ENCODE measurements at places on chromosomes 11 and 22.

DNA sequence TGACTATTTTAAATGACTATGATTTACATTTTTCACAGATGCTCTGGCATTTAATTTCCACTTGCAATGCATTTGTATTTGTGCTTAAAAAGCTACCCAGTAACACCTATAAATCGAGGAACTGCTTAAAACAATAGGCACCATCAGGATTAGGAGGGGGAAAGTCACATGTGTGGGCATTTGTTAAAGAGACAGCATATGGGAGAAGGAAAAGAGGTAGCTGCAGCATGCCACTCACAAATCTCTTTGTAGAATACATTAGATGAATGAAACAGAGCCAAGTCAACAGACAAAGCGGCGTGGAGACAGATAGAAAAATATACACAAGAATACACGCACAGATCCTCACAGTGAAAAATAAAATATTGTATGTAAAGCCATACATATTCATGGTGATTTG is 228.0 kb downstream of the CADM1 start:
- DNase-seq = no peak

- no peak for DNase-seq
Measured at GRCh38 chr11:112310419-112310818, 49.8 kb upstream of the PLET1 start.

- no peak for DNase-seq
Measured at GRCh38 chr11:47917599-47918369, 62.6 kb upstream of the PTPRJ start.

DNA sequence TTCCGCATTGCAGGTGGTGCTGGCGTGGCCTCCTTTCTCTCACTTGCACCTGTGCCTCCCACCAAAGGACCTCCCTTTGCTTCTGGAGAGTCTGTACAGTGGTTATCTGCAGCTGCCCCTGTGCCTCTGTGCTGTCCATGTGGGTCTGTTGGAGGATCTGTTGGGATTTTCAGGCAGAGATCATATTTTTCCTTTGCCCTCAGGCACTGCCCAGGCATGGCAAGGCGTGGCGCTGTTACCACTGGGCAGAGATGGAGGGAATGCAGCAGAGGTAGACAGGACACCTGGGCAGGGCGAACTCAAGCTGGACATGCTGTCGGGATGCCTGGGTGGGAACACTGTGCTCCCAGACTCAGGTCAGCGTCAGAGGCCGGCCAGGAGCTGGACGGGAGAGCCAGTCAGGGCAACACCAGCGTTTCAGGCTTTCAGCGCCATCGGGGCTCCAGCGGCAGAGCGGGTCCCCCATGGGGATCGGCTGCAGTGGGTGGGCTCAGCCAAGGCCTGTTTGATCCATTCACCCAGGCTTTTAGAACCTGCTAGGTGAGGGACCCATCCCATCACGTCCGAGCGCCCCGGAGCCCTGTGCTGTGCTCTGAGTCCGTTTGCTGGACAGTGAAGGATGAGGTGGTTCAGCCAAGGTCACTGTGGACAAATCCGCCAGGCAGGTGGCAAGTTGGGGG is 718.9 kb downstream of the BRD1 start:
- no peak for DNase-seq

DNA sequence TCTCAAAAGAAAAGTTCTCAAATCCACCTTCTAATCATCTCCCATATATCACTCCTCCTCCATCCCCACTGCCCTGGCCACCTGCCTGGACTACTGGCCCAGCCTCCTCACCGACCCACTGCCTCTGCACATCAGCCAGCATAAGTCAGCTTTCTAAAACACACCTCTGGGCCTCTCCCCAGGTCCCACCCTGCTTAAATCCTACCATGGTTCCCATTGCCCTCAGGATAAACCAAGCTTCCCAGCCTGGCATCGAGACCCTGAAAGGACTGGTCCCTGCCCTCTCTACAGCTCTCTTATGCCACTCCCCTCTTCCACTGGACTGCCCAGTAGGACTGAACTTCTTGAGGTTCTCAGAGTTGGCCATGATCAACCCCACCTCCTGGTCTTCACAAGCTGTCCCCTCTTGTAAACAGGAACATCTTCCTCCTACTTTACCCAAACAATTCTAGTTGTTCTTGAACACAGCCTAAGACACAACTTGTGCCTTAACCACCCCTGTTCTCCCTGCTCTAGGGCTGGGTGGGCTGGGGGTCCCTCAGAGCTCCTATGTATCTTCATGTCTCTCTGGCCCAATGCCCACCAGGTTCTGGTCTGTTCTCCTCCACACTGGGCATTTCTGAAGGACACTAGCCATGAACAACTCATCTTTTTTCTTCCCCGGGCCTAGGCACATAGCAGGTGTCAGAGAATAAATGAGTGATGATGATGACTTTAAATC is 12.6 kb upstream of the P2RY6 start:
- DNase-seq = no peak

DNA sequence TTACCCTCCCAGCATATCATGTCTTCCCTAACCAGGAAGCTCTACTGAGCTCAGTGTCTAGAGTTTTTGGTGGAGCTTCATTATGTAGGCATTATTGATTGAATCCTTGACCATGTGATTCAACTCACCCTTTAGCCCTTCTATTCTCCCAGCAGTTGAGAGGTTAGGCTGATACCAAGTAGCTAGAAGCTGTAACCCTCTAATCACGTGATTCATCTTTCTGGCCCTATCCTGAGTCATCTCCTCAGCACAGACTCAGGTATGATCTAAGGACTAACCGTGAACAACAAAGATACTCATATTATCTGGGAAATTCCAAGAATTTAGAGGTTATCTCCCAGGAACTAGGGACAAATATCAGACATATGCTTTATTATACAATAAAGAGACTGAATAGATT is 625.5 kb downstream of the JRKL start:
- DNase-seq = no peak

DNA sequence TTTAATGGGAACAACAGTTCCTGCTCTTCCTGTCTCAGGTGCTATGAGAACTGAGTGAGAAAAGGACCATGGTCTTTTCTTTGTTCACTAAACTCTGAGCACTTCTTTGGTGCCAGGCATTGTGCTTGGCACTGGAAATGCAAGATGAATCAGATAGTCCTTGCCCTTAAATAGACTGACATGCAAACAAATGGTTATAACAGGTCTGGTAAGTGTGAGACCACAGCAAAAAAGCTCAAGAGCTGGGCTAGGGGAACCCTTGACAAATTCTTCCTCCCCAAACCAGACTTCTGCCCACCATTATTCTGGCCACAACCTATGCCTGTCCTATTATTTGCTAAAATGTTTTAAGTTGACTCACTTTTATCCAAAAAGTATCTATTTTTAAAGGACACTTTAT is 5.1 kb downstream of the SLC43A3 start:
- no peak for DNase-seq

DNA sequence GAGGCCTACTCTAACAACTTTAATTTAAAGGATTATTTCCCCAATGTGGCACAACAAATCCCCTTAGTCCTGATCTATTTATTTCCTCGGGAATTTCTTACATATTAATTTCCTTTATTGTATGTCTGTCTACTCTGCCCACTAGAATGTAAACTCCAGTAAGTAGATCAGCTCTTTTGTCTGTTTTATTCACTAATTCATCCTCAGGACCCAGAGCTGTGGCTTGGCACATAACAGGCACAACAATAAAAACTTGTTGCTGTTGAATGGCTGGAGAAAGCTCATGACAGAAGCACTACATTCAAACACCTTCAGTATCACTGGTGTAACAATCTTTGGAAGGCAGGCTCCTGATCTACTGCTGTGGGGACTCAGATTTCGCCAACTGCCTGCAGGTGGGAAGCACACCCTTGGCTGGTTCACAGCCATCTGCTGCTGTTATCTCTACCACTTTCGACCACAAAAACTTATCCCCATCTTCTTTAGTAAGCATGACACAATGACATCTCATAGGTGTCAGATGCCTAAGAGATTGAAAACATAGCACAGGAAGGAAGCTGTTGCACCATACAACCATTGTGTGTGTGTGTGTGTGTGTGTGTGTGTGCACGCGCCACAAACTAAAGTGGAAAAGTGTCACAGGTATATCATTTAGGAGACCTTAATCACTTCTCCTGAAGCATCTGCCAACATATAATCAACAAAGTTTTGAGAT is 11.9 kb downstream of the HIRA start:
- DNase-seq = peak; percentile 13

DNA sequence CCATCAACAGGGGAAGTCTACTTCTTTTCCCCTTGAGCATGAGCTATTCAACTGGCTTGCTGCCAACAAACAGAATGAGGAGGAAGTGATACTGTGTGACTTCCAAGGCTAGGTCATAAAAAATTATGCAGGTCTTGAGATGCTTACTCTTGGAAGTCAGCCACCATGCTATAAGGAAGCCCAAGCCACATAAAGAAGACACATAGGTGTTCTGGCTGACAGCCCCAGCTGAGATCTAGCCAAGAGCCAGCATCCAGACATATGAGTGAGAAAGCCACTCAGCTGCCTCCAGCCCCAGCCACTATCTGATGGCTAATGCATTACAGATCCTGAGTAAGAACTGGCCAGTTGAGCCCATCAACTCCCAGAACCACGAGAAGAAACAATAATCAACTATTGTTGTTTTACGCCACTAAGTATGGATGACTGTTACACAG is 31.0 kb upstream of the PPP2R1B start:
- DNase-seq = no peak

GRCh38 chr22:29105468-29105867 is 32.6 kb downstream of the KREMEN1 start:
- DNase-seq = no peak

GRCh38 chr11:125768336-125769046 is 10.1 kb downstream of the PATE2 start:
- no peak for DNase-seq

DNA sequence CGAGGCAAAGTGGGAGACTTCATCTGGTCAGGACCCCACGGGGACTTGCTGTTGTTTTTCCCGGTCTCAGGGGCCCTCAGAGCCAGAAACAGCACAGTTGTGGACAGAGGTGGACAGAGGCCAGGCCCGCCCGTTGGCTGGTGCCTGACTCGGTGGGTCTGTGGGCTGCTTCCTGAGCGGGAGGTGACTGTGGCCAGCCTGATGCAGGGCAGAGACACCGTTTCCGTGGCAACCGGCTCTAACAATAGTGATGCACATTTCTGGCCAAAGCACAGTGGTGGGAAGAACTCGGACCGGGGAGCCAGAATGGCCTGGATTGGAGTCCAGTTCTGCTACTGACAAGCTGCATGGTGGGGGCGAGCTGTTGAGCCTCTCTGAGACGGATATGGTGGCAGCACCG is 58.7 kb upstream of the ATXN10 start:
- DNase-seq = no peak

DNA sequence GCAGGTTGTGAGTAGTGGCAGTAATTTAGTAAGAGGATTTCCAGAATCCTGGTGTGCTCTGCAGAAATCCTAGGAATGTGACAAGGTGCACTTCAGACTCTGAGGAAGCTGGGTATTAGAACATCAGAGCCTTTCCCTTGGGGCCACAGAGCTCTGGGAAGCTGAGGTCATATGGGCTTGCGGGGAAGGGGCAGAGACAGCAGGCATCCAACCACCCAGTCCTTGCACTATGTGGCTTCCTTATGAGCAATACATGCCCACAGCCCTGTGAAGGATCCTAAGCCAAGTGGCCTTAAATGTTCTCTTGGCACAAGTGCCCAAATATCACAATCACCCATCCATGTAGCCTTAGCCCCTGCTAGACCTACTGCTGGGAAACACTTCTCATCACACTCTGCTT is 46.2 kb downstream of the P4HA3 start:
- no peak for DNase-seq

- no peak for DNase-seq
Measured at GRCh38 chr22:21641417-21641788, 699 bp upstream of the SDF2L1 start.

GRCh38 chr22:42289671-42290541 is 19.5 kb upstream of the TCF20 start:
- DNase-seq = no peak

DNA sequence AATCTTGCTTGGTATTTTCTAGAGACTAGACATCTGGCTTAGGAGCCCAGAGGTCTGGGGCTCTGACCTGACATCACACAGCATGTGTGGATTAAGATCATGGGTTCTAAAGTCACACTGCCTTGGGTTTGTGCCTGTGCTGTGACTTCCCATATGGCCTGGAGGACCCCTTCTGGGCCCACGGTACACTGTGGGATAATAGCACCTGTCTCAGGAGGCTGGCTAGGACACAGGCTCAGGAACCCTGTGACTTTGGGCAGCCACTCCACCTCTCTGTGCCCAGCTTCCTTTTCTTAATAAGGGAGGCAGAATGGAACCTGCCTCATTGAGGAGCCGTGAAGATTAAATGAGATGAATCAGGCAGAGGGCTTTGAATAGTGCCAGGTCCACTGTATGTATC is 99.2 kb upstream of the B3GAT1 start:
- no peak for DNase-seq

GRCh38 chr11:13891911-13892310 is 70.6 kb upstream of the SPON1 start:
- DNase-seq = no peak

DNA sequence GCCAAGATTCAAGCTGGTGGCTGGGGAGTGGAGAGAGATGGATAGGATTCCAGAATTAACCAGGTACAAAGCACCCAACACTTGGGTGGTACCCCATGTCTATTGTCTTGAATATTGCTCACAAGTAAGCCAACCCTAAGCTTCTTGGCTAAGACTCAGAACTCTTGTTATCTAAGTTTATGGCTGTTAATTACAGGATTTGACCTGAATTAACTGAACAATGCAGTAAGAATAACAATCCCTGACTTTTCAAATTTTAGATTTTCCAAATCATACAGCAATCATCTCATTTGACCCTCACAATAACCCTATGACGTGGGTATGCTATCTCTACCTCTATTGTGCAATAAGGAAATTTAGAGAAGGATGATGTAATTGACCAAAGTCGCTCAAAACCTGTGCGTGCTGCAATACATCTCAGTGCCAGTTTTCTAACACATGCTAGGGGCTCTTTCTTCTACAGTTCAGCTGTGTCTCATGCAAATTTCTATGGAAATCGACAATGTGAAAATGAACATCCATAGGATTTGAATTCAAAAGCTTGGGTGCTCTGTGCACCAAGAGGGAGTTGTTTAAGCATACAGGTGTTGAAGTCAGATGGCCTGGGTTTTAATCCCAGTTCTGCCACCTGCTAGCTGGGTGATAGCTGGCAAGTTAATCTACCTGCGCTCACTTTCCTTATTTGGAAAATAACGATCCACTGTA is 40.1 kb upstream of the APLNR start:
- no peak for DNase-seq

All from stimulated activated CD8-positive, alpha-beta memory T cell treated with anti-CD3 and anti-CD28 coated beads, Interleukin-4, amount 100 ng/mL, for 1 hour (primary cell).